Activated T-cell treated with anti-CD3 and anti-CD28 coated beads, Interleukin-2, amount 50 U/mL, for 72 hours (primary cell): ENCODE measurements at places on chromosomes 1 and 21.
A peak's percentile ranks its signal among the peaks of the same experiment; 100 is the strongest.

DNA sequence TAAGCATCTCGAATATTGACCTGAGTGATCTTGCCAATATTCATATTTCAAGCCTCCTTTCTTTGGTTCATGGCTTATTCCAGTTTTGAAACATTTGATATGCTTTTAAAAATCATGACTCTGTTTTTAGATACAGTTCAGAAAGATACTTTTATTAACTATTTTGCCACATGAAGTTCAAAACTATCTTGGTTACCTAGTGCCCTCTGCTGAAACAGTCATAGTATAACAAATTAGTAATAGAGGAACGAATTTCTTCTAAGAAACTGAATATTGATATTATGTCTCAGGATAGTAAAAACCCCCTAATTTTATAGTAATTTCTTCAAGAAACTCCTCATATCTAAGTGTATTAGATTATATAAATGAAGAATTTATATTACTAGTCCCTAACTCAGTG, 52.6 kb upstream of the RC3H1 start:
- no peak for DNase-seq

GRCh38 chr1:228905701-228906101, 170.4 kb downstream of the RHOU start:
- DNase-seq, result no peak

GRCh38 chr1:161070761-161071160, 1.1 kb upstream of the ARHGAP30 start:
- DNase-seq, result no peak

GRCh38 chr1:41371630-41372599, 10.7 kb downstream of the FOXO6 start:
- no peak for DNase-seq

GRCh38 chr1:54409156-54410142, 3.3 kb upstream of the SSBP3 start:
- DNase-seq, result peak; percentile 38

- no peak for DNase-seq
Measured at GRCh38 chr1:23291706-23292105, 52.4 kb downstream of the HNRNPR start.

DNA sequence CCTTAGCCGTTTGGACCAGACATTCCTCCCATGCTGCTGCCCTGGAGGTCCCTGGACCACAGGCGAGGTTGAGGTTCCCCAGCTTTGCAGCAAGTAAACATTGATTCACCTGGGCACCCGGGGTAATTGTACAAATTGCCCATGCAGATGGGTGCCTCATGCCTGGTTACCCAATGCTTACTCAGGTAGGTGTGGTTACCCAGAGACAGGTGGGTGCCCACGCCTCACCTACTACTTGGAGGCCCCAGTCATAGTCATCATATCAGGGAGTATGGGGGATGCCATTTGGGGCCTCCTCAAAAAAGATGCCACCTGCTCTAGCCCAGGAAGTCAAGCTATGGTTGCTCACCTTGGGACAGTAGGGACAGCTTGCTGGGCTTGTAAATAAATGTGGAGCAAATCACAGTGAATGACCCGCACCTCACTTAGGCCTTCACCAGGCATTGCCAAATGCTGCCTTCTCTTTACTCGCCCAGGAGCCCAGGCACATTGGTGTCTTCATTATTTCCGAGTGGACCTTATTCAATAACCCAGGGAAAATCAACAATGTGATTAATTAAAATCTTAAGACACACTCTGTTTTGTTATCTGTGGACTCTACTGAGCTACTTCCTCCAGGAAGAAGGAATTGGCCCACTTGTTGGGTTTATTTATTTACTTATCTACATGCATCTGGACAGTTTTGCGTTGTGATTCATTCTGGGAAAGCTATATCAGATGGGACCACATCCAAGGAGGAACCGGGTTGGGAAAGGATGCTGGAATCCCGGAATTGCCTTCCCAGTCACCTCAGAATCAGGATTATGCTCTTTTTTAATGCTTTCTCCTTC, 35.6 kb upstream of the GRHL3 start:
- no peak for DNase-seq

DNA sequence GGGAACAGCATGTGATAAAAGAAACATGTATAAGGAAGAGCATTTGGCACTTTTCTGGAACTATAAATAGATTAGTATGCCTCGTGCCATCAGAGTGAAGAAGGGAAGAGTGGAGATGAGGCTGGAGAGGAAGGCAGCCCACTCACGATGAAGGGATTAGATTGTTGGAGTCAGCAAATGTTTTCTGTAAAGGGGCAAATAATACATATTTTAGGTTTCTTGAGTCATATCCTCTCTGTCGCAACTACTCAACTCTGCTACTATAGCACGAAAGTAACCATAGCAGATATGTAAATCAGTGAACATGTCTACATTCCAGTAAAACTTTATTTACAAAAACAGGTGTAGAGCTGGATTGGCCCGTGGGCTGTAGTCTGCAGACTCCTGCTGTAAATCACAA, 147.8 kb downstream of the TENT5C start:
- no peak for DNase-seq

GRCh38 chr1:92820024-92820423, 11.8 kb upstream of the RPL5 start:
- no peak for DNase-seq

- DNase-seq, result no peak
Measured at GRCh38 chr1:42753070-42753469, 13.0 kb upstream of the CLDN19 start.

DNA sequence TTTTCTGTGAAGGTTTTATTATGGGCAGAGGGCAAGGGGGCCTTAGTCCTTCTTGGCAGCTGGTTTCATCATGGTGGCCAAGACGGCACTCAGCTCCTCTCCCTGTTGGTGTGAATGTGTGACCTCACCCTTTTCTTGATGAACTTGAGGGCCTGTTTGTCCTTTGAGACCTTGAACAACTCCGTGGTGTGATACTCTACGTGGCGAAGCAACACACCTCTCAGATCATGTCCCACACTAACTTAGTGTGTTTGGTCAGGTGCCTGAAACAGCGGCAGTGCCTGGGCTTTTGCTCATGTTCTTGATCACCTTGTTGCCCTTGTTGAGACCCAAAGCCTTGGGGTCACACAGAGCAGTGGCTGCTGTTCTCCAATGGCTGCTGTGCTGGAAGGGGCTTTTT, 13.4 kb downstream of the L1TD1 start:
- no peak for DNase-seq

DNA sequence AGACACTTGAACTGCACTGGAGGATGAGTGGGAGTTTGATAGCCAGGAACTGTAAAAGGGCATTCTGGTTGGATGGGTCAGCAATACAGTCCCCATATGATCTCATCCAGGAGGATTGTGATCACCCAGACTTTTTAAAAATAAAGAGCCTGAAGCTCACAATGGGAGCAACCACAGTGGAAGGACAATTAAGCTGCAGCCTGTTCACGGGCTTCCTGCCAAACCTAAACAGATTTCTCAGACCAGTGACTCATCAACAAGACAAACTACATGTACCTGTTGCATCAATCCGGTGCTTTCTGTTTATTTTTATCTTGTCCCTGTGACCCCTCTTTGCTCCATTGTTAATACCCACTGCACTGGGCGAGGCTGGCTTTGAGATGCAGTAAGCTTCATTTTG, 52.3 kb downstream of the PAPPA2 start:
- no peak for DNase-seq

DNA sequence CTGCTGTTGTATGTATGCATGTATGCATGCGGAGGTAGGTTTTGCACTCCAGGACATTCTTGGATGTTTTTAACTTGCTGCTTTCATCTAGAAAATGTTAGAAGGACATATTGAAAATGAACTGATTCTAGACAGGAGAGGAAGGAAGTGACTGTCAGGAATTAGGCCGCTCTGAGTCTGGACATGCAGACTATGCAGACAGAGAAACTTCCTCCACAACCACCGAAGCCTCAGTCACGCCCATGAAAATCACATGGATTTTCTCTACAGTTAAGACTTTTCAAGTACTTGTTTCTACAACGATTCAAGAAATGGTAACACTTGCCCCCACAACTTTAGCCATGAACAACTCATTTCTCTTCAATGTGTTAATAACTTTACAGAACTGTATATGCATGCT, 211.1 kb downstream of the SMYD3 start:
- DNase-seq, result no peak

DNA sequence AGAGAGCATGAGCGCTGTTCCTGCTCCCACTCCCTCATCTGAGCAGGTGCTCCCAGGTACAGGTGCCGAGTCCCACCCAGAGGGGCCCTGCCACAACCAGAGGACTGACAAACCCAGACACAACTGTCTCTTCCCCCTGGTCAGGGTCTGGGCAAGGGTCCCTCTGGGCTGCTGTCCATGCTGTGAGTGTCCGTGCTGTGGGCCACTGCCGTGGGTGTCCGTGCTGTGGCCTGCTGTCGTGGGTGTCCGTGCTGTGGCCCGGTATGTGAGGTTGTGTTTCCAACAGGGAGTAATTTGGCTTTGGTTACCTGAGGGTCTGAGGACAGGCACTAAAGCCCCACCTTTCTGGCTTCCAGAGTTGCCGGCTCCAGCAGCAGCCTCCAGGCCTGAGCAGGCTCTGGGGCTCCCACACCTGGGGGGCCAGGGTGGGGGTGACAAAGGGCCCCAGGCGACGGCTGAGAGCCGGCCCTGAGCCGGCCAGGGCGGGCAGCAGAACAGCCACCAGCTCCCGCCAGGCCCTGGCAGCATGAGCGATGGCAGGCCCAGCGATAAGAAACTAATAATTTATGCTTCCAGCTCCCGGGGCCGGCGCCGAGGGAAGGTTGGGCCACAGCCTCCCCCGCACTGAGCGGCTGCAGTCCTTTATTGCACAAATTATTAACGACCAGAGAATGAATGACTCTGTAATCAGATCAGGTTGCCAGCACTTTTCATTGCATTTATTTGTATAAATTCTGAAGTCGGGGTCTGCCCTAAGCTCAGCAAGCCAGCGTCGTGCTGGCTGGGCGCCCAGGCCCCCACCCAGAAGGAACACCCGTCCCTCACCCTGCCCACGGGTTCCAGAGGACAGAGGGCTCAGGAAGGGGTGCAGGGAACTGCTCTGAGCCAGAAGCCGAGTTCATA, 7.3 kb upstream of the SAMD11 start:
- DNase-seq, result no peak

DNA sequence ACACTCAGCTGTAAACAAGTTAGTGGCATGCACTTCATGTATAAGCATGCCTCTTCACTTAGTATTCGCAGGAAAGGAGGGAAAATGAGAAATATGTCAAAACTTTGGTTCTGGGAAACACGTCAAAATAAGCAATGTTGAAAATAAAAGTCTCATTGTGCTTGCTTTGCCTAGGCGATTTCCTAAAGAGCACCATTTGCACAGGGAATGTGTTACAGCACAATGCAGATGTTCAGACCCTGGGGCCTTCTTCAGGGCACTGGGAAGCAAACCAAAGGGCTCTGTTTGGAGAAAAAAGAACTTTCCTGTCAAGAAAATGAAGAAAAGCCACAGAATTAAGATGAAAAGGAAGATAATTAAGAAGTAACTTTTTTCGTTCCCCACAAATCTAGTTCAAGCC, 98.6 kb upstream of the PLD5 start:
- DNase-seq, result no peak

GRCh38 chr21:44616591-44616926, 4.7 kb downstream of the KRTAP10-8 start:
- DNase-seq, result no peak

- no peak for DNase-seq
Measured at GRCh38 chr1:197284966-197285365, 16.9 kb downstream of the CRB1 start.

DNA sequence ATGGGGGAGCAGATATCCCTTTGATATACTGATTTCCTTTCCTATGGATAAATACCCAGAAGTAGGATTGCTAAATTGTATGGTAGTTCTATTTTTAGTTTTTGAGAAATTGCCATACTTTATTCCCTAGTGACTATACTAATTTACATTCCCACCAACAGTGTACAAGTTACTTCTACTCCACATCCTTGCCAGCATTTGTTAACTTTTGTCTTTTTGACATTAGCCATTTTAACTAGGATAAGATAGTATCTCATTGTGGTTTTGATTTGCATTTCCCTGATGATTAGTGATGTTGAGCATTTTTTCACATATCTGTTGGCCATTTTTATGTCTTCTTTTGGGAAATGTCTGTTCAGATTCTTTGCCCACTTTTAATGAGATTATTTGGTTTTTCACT, 620.6 kb upstream of the CAMK1G start:
- no peak for DNase-seq

- DNase-seq, result no peak
Measured at GRCh38 chr1:206002871-206003801, at the start of gene RAB7B. Gene RAB7B (minus strand): TSS chr1:206003395. CDS start chr1:205994135, 9,260 bp downstream.

DNA sequence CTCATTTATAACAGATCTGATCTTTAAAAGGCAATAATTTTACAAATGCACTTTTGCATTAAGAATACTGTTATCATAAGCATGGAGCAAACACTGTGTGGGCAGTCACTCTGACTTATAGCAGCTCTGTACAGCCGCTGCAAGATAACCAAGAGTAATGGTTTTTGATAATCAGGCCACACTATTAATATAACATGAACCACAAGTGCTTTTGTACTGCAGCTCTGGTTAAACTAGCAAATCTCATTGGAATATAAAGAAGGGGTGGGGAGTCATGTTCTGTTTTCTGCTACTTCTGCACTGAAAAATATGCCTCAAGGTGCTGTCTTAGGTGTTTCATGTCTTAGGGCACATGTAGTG, 357.4 kb downstream of the LMO4 start:
- no peak for DNase-seq

DNA sequence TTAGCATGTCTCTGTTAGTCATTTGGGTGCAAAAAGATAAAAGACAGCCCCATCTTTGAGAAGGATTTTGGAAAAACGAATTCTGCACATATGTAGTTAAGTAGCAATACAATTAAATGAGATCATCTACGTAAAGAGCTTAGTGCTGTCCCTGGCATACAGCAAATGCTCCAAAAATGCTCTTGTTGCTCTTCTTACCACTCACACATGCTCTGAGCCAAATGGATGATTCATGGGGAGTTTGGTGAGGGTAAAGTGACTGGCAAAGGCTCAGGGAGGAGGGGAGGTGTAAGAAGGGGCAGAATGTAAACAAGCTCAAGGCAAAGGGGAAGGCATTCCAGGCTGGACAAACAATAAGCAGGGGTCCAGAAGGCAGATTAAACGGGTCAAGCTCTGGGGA, 191.9 kb downstream of the AK5 start:
- no peak for DNase-seq

DNA sequence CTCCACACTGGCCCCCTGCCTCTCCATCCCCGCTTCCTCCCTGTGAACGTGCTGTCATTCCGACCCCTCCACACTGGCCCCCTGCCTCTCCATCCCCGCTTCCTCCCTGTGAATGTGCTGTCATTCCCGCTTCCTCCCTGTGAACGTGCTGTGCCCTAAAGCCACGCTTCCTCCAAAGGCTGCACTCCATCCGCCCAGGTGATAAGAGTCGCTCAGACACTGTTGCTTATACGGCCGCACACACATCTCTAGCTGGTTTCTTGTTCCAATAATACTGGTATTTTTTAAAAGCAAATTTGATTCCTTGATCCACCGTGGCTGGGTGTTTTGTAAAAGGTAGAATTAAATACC, 39.3 kb upstream of the TSPEAR start:
- DNase-seq, result no peak

DNA sequence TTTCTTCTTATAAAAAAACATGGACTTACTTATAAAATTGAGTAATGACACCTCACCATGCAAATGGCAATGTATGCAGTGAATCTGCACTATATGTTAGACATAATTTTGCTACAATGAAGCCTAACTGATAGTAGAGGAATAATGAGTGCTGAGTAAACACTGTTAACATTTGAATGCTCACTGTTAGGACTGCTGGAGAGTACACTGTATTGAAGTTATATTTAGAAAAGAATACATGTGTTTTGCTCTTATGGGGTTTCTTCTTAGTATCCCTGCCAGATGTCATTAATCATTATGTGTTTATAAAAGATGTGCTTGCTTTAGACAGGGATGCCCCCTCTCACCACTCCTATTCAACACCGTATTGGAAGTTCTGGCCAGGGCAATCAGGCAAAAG, 111.1 kb upstream of the ZP4 start:
- no peak for DNase-seq
